Stimulated activated CD4-positive, alpha-beta T cell treated with anti-CD3 and anti-CD28 coated beads, Interleukin-15, amount 100 ng/mL, for 24 hours (primary cell): ENCODE measurements at places on chromosomes 3 and 15.

- DNase-seq: peak; percentile 13
Observed at GRCh38 chr15:40420793-40421192, 15.2 kb downstream of the IVD start.

DNA sequence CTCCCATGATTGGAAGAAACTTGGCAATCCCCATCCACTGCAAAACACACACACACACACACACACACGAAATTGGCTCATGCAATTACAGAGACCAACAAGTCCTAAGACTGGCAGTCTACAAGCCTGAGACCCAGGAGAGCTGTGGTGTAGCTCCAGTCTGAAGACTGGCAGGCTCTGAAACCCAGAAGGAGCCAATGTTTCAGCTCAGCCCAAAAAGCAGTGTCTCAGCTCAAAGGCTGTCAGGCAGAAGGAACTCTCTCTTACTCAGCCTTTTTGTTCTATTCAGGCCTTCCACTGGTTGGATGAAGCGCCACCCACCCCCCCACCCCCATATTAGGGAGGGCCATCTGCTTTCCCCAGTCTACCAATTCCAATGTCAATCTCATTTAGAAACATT is 32.1 kb downstream of the MESD start:
- DNase-seq: no peak

GRCh38 chr3:34683851-34684250 is 885.4 kb downstream of the PDCD6IP start:
- DNase-seq: peak; percentile 40

- DNase-seq: no peak
Observed at GRCh38 chr3:66396161-66396760, 104.6 kb downstream of the LRIG1 start.

- no peak for DNase-seq
Observed at GRCh38 chr3:45775571-45776300, 20.6 kb downstream of the SLC6A20 start.

DNA sequence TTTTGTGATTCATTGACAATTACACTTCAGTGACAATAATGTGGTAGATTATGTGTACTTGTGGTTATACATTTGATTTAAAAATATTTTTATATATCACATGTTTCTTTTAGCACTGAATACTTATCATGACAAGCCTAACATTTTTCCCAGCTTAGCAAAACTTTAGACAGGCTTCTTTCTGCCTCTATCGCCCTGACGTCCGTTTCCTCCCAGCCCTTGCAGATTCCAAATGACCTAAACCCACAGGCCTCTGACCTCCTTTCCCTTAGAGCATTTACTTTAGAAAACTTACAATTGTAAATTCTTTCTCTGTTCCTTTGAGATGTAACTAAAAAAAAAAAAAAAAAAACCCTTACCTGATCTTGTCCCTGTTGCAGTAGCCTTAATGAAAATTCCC is 326.1 kb downstream of the UNC13C start:
- DNase-seq: no peak

- no peak for DNase-seq
Observed at GRCh38 chr3:194964809-194965208, 279.1 kb downstream of the FAM43A start.

DNA sequence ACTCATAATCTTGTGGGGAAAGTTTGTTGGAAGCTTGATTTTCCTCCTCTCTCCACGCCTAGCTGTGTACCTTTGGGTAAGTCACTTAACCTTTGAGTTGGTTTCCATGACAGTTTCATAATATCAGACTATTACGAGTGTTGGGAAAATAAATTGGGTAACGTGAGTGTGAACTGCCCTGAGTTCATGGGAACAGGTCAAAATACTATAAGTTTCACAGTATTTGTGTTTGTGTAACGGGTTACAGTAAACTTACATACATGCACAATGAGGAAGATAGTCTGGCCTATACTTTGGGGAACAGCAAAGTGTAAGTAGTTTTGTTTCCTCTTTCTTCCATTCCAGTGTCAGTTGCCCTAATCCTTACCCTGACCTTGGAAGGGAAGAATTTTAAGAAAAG is 509.9 kb downstream of the MECOM start:
- no peak for DNase-seq

DNA sequence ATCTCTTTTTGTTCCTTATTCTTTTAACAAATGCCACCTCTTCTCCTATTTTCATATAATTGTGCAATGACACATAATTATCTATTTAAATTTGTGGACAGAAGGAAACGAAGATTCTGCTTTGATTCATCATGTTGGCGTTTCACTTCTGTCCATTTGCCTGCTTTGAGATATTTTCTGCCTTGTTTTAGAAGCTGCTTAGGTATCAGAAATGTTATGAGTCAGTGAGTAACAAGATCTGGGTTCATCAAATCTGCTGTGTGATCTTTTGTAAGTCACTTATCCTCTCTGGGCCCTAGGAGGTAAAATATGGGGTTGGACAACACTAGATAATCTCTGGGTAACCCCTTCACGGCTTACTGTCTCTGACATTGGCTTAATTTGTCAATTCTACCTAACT is 7.3 kb upstream of the MINDY4B start:
- DNase-seq: no peak

DNA sequence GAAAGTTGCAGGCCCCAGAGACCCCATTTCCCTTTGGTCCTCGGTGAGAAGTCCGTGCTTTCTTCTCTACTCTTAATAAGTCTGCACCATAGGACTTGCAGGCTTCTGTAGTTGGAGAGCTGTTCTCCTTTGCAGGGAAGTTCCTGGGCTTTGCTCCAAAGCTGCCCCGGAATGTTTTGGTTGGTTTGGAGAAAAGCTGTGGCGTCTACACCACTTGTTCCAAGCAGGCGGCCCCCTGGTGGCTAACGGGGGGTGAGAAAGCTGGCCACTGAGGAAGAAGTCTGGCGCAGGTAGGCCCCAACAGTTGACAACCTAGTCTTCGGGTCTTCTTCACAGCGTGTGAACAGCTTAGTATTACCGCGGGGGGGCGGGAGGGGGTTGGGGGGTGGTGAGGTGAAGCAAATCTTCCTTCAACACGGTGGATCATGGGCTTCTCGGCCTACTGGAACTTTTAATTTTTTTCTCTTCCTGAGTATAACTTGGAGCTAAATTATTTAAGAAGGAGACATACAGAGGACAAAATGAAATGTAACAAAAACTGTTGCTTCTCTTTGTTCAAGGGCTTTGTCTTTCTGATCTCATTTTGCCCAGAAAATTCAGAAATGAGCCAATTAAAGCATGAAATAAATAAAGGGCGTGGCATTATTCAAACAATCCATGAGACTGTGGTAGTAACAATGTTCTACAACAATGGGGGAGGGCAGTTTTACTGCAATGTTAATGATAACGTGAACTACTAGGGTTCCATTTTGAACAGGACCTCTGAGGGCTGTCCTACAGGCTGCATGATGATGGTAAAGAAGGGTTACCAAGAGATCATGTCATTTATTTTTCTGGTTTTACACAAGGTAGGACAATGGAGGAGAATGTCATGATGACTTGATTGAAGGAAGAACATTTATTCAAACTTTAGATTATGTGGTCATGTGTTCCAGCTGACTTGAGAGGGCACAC is 2.2 kb upstream of the THRB start:
- peak; percentile 7 for DNase-seq
